ENCODE measurements at places on chromosomes 16 and 17.
A peak's percentile ranks its signal among the peaks of the same experiment; 100 is the strongest.

DNA sequence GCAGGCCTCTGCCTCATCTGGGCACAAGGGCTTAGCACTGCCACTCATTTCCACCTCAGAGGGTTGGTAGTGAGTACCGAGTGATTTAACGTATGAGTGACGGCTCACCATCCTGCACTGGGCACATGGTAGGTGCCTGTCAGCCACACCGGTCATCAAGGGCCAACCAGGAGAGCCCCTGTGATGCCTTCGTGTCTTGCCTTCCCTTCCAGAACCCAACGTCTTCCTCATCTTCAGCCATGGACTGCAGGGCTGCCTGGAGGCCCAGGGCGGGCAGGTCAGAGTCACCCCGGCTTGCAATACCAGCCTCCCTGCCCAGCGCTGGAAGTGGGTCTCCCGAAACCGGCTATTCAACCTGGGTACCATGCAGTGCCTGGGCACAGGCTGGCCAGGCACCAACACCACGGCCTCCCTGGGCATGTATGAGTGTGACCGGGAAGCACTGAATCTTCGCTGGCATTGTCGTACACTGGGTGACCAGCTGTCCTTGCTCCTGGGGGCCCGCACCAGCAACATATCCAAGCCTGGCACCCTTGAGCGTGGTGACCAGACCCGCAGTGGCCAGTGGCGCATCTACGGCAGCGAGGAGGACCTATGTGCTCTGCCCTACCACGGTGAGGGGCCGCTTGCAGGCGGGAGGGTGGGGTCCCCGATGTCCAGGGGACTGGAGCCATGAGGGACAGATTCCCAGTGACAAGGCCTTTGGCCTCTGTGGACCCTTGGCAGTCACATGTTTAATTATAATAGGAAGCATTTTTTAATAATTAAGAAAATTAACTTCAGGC lies 37.1 kb downstream of the MRC2 start:
- no peaks in the 10 kb centered on the region for H3K27me3 ChIP-seq
- H3K4me1 ChIP-seq, result peaks cover 4% of the 10 kb centered on the region
- no peak overlapping the region for H3K4me3 ChIP-seq
- H3K27ac ChIP-seq, result no peak overlapping the region

DNA sequence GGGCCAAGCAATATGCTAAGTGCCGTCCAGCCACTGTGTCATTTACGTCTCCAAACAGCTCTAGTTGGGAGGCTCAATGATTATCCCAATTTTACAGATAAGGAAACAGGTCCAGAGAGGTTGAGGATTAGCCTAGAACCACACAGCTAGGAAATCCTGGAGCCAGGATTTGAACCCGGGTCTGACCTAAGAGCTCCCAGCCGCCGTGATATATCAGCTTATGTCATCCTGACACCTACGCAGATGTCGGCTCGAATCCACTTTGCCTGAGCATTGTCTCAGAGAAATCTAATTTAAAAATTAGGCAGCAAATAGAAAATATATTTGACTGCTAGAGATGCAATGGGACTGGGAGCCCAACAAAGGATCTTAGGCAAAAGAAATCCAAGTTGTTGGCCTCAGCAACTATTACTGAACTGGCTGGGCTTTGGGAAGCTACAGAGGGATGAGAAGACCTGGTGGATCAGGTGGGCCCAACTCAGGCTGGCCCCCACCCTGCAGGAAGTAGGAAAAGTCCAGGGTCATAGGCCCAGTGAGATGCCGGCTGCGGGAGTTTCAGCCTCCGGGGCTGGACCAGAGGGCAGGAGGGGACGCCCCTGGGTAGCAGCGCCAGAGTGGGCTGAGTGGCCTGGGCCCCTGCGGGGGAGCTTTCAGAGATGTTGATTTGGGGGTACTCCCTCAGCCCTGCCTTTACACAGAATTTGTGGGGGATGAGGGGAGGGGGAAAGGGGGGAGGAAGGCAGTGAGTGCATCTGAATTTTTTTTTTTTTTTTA lies 35.1 kb upstream of the IL21R start:
- peak overlapping the region; percentile 95 for H3K27ac ChIP-seq
- peaks cover 38% of the 10 kb centered on the region for H3K4me1 ChIP-seq
- H3K4me3 ChIP-seq, result peak overlapping the region; percentile 48
- peaks cover 35% of the 10 kb centered on the region for H3K36me3 ChIP-seq

GRCh38 chr17:46178550-46179214 lies 14.5 kb downstream of the KANSL1 start:
- ATAC-seq, result peak; percentile 47
- no peak overlapping the region for H3K4me3 ChIP-seq
- peaks cover 69% of the 10 kb centered on the region for H3K4me1 ChIP-seq
- H3K27ac ChIP-seq, result peak overlapping the region; percentile 30

GRCh38 chr16:76665571-76666275 lies 388.5 kb downstream of the CNTNAP4 start:
- no peak overlapping the region for H3K27ac ChIP-seq
- H3K4me1 ChIP-seq, result no peaks in the 10 kb centered on the region
- no peak for ATAC-seq
- no peaks in the 10 kb centered on the region for H3K36me3 ChIP-seq
- H3K27me3 ChIP-seq, result no peaks in the 10 kb centered on the region

- H3K4me1 ChIP-seq, result no peaks in the 10 kb centered on the region
- peak; percentile 37 for ATAC-seq
- no peaks in the 10 kb centered on the region for H3K36me3 ChIP-seq
- H3K4me3 ChIP-seq, result no peak overlapping the region
Observed at GRCh38 chr17:44935116-44935515, 12.5 kb downstream of the KIF18B start.

DNA sequence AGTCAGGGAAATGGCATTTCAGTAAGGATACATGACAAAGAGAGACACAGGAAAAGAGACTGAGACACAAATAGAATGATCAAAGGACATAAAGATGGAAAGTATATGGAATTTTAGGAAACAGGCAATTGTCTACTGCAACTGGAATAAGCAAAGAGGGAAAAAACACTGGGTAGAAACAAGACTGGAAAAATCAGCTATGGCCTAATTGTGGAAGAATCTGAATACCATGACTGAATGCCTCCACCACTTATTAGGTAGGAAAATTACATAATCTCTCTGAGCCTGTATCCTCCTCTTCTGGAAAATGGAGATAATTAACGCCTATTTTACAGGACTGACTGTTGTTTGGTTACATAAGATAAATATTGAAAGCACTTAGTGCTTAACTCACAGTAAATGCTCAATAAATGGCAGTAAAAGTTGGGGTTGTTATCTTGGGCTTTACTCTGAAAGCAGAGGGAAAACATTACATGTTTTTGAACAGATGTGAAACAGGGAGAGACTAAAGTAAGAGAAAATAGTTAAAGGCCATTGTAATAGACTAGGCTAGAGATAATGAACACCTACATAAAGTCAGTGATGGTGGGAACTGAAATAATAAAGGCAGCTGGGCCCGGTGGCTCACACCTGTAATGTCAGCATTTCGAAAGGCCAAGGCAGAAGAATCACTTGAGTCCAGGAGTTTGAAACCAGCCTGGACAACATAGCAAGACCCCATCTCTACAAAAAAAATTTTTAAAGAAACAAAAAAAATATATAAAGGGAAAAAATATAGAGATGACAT lies 63.5 kb upstream of the C17orf78 start:
- no peaks in the 10 kb centered on the region for H3K27me3 ChIP-seq
- H3K4me3 ChIP-seq, result no peak overlapping the region
- no peak overlapping the region for H3K27ac ChIP-seq

GRCh38 chr17:18315961-18316360 lies 868 bp downstream of the SMCR8 start:
- peak overlapping the region; percentile 94 for H3K27ac ChIP-seq
- H3K4me3 ChIP-seq, result peak overlapping the region; percentile 81
- peaks cover 38% of the 10 kb centered on the region for H3K36me3 ChIP-seq
- H3K4me1 ChIP-seq, result peaks cover 81% of the 10 kb centered on the region
- H3K27me3 ChIP-seq, result no peaks in the 10 kb centered on the region

- no peaks in the 10 kb centered on the region for H3K4me1 ChIP-seq
- H3K36me3 ChIP-seq, result no peaks in the 10 kb centered on the region
- H3K27me3 ChIP-seq, result peaks cover 16% of the 10 kb centered on the region
- ATAC-seq, result no peak
- no peak overlapping the region for H3K4me3 ChIP-seq
Observed at GRCh38 chr17:50686494-50687199, 21.1 kb downstream of the ANKRD40 start.

DNA sequence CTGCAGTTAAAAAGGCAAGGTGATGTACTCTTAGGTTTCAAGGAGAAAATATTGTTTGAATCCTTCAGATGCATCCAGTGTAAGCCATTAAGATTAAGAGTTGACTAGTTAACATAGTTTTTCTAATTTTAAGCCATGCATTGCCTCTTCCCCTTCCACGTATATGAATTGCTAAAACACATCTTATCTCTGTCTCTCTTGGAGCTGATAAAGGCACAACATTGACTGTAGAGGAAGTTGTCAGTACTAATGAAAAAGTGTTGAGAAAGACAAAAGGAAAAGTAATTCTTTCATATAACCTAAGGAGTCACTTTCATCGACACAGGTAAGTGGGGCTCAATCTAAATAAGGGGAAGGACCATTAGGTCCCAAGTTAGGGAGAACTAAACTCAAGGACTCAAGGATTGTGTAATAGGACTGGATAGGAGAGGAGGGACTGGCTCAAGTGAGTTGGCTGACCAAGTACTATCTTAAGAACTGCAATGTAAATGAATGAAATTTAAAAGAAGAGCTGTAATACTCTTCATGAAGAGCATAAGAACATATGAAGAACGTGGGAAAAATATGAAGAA lies 55.6 kb downstream of the GRB7 start:
- peak overlapping the region; percentile 91 for H3K27ac ChIP-seq
- H3K4me3 ChIP-seq, result peak overlapping the region; percentile 57
- peaks cover 80% of the 10 kb centered on the region for H3K4me1 ChIP-seq
- peaks cover 60% of the 10 kb centered on the region for H3K36me3 ChIP-seq
- no peak for ATAC-seq
- no peaks in the 10 kb centered on the region for H3K27me3 ChIP-seq

DNA sequence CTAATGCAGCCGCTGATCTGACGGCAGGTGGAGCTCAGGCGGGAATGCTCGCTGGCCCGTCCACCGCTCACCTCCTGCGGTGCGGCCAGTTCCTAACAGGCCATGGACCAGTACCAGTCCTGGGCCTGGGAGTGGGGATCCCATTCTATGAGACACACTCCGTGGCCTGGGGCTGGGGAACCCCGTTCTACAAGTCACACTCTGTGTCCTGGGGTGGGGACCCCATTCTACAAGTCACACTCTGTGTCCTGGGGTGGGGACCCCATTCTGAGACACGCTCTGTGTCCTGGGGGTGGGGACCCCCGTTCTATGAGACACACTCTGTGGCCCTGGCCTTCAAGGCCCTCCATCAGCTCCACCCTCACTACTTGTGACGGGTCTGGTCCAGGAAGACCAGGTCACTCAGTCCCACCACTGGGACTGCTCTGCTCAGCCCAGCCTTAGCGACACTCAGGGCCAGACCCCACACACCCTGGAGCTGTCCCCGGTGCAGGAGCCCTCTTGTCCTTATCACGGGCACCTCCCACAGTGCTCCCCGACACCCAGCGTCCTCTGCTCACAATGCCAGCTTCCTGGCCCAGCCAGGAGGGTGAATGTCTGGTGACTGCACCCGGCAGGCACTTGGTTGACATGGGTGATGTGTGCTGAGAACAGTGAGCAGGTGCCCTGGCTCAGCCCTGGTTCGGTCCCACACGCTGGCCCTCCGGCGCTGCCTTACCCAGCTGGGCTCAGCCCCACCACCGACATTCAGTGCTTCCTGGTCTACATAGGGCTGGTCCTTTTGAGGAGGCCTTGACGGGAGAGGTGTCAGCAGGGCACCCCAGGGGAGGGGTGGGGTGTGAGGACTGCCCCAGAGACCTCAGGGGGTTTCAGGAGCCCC lies 89.1 kb downstream of the TBC1D16 start:
- no peaks in the 10 kb centered on the region for H3K36me3 ChIP-seq
- no peaks in the 10 kb centered on the region for H3K27me3 ChIP-seq
- H3K4me3 ChIP-seq, result no peak overlapping the region
- no peak for ATAC-seq

GRCh38 chr17:19014628-19015215 lies 10.2 kb upstream of the FAM83G start:
- H3K4me1 ChIP-seq, result peaks cover 39% of the 10 kb centered on the region
- no peak overlapping the region for H3K4me3 ChIP-seq
- H3K27ac ChIP-seq, result no peak overlapping the region
- H3K27me3 ChIP-seq, result no peaks in the 10 kb centered on the region
- no peaks in the 10 kb centered on the region for H3K36me3 ChIP-seq

DNA sequence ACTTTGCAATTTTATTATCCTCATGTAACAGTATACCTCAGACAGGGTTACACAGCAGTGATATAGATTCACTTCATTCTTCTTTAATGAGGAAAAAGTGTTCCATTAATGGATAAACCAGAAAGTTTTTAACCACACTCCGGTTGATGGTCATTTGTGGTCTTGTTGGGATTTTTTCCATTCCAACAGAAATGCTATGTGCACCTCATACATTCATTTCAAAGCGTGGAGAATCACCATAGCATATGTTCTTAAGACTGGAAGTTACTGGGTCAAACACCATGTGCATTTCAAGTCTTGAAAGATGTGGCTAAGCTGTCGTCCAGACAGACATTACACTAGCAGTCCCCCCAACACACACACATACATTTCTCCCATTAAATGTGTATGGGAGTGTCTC lies 245.8 kb upstream of the CDH5 start:
- H3K4me3 ChIP-seq, result no peak overlapping the region
- no peaks in the 10 kb centered on the region for H3K36me3 ChIP-seq
- no peak for ATAC-seq
- no peak overlapping the region for H3K27ac ChIP-seq
- H3K4me1 ChIP-seq, result no peaks in the 10 kb centered on the region
- peaks cover 9% of the 10 kb centered on the region for H3K27me3 ChIP-seq

- no peaks in the 10 kb centered on the region for H3K4me1 ChIP-seq
- no peak overlapping the region for H3K4me3 ChIP-seq
- peaks cover 62% of the 10 kb centered on the region for H3K27me3 ChIP-seq
- no peak overlapping the region for H3K27ac ChIP-seq
- no peaks in the 10 kb centered on the region for H3K36me3 ChIP-seq
Observed at GRCh38 chr16:86337581-86338402, 172.5 kb upstream of the FOXF1 start.

DNA sequence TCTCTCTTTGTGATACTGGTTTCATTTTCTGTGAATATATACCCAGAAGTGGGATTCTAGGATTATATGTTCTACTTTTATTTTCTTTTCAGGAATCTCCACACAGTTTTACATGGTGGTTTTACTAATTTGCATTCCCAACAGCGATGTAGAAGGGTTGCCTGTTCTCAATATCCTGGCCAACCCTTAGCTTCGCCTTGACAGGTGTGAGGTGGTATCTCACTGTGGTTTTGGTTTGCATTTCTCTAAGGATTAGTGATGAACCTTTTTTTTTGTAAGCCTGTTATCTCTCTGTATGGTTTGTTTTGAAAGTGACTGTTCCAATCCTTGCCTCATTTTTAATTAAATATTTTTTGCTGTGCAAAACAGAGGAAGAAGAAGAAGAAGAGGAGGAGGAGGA lies 937.7 kb downstream of the CDH8 start:
- ATAC-seq, result no peak
- H3K27me3 ChIP-seq, result no peaks in the 10 kb centered on the region
- no peaks in the 10 kb centered on the region for H3K4me1 ChIP-seq
- H3K36me3 ChIP-seq, result no peaks in the 10 kb centered on the region
- no peak overlapping the region for H3K4me3 ChIP-seq

GRCh38 chr16:16917191-16917785 lies 538.3 kb downstream of the NPIPA7 start:
- no peak overlapping the region for H3K27ac ChIP-seq
- peaks cover 19% of the 10 kb centered on the region for H3K27me3 ChIP-seq
- no peak overlapping the region for H3K4me3 ChIP-seq
- no peaks in the 10 kb centered on the region for H3K36me3 ChIP-seq

- peaks cover 3% of the 10 kb centered on the region for H3K27me3 ChIP-seq
- H3K27ac ChIP-seq, result no peak overlapping the region
- peaks cover 7% of the 10 kb centered on the region for H3K4me1 ChIP-seq
- ATAC-seq, result peak; percentile 27
- H3K4me3 ChIP-seq, result no peak overlapping the region
- H3K36me3 ChIP-seq, result no peaks in the 10 kb centered on the region
Observed at GRCh38 chr16:71623597-71623996, 2.4 kb upstream of the MARVELD3 start.

- H3K27ac ChIP-seq, result no peak overlapping the region
- no peaks in the 10 kb centered on the region for H3K4me1 ChIP-seq
- no peak overlapping the region for H3K4me3 ChIP-seq
- peaks cover 8% of the 10 kb centered on the region for H3K27me3 ChIP-seq
Observed at GRCh38 chr17:66073384-66073783, 118.5 kb downstream of the CEP112 start.

Data from stimulated activated memory B cell treated with anti-CD40 and anti-IgM and Interleukin-4, amounts not matched to agents 10 μg/mL and 1 μg/mL and 100 μg/mL, for 72 hours (primary cell).